Cerebellum (tissue), 4 donors: ENCODE measurements at places on chromosomes 5 and 9.
A peak's percentile ranks its signal among the peaks of the same experiment; 100 is the strongest.

DNA sequence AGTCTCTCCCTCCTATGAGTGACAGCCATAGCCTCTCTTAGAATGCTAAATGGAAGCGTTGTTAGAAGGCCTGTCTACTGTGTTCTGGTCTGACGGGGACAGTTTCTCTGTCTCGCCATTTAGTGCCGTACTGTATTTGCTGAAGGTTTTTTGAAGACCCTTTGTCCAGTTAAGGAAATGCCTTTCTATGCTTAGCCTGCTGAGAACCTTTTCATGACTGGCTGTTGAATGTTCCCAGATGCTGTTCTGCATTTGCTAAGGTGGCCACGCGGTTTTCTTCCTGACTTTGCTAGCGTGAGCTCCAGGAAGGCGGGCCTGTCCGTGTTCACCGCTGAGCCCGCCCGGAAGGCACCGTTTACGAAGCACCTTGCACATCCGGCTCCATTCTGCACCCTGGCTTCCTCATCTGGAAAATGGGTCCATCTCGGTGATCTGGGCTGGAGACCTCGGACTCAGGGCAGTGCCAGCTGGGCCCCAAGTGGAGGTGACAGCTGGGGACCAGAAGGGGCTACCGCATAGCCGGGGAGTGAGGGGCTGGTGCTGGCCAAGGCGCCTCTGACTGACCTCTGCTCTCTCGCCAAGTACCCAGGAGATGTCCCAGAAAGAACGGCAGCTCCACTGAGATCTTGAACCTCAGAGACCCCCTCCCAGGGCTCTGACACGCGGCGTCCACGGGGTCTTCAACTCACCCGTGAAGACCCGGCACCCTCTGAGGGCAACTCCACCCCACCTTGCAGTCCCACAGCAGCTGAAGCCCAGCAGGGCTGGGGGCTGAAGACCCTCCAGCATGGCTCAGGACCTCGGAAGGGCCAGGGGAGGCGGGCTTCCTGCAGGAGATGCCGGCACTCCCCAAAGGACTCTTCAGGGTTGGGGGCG is 52.5 kb upstream of the NKD2 start:
- DNase-seq = no peak

- no peak for DNase-seq
Measured at GRCh38 chr9:8428389-8428788, 628.8 kb upstream of the DMAC1 start.

GRCh38 chr9:34500623-34501267 is 22.0 kb downstream of the ENHO start:
- peak; percentile 83 for DNase-seq

GRCh38 chr9:116027511-116027910 is 126.1 kb upstream of the PAPPA start:
- DNase-seq = no peak

- DNase-seq = peak; percentile 63
Measured at GRCh38 chr9:94867281-94867841, 140.9 kb downstream of the AOPEP start.

GRCh38 chr9:123999661-124000060 is 11.9 kb upstream of the LHX2 start:
- DNase-seq = no peak

GRCh38 chr9:16363073-16363781 is 507.2 kb downstream of the BNC2 start:
- DNase-seq = no peak

DNA sequence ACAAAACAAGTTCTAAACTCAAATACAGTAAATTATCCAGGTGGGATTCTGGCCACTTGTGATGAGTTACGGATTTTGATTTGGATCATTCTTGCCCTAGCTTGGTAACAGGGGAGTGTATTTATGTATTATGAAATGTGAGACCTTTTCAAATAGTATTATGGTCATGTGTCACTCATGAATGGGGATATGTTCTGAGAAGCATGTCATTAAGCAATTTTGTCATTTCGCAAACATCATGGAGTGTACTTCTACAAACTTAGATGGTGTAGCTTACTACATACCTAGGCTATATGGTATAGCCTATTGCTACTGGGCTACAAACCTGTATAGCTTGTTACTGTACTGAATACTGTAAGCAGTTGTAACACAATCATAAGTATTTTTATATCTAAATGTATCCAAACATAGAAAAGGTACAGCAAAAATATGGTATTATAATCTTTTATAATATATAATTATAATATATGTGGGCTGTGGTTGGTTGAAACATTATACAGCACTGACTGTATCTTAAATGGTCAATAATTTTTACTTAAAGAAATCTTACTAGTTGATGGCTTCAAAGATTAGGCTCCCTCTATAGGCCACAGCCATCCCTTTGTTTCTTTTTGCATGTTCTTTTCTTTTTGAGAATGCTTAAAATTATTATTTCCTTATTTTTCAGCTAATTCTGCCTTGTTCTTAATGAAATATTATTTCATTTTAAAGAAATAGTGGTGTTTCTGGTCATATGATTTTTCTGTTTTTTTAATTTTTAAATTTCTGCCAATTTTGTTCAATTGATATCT is 128.4 kb downstream of the MAST4 start:
- DNase-seq = no peak

DNA sequence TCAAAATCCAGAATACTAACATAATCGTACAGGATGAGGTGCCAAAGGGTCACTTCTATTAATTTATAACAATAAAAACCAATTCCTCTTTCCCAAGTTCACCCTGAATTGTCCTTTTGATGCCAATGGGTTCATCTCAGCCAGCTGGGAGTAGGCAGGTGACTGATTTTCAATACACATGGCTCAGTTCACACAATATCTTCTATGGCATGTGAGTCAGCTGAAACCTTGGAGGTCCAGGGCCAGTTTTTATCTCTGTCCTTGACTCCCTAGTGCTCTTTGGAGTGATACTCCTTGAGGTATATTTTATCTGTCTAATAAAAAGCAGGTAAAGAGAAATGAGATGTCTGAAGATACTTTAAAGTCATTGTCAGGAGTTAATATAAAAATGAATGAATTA is 186.6 kb downstream of the SMC2 start:
- DNase-seq = no peak

DNA sequence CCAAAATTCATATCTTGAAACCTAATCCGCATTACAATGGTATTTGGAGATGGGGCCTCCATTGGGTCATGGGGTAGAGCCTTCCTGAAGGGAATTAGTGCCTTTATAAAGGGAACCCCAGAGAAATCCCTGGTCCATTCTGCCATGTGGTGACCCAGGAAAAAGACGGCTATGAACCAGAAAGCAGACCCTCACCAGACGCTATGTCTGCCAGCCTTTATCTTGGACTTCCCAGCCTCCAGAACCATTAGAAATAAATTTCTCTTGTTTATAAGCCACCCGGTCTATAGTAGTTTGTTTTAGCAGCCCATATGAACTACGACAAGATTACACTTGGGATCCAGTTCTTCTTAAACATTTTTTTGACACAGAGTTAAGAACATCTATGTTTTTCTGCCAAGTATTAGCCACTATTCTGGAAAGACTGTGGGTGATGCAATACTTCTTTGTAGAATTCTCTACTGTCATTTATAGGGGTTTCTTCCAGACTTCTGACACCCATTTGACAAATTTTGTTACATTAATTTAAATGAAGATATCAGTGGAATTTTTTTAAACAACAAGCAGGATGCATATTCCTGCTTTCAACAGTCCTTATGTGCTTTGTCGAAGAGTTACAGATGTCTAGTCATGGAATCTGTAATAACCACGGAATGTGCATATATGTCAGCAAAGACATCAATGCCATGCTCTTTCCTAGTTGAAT is 572.4 kb downstream of the NR2F1-AS1 start:
- no peak for DNase-seq

GRCh38 chr5:15574806-15575325 is 74.9 kb downstream of the FBXL7 start:
- DNase-seq = no peak

GRCh38 chr9:117739624-117740347 is 35.6 kb downstream of the TLR4 start:
- no peak for DNase-seq

DNA sequence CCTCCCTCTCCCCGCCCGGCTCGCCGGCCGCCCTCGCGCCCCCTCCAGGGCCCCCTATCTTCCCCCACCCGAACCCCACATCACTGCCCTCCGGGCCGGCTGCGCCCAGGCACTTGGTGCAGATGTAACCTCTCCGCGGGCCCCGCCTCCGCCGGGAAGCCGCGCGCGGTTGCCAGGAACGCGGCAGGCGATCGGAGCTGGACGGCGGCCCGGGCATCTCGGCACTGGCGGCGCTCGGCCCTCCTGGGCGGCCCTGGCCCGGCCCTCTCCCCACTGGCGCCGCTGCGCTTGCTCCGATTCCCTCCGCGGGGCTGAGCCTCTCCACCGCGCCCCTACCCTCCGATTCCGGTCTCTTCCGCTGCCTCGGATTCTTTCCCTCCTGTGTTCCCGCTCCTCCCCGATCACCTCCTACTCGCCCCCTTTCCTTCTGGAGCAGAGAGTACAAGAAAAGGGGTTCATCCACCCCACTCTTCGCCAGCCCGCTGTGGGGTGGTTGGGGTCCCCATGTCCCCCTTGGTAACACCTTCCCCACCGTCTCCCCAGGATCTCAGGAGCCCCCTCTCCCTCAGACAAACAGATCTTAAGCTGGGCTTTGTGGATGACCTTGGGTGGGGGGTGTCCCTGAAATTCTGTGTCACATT is 70.6 kb downstream of the C9orf50 start:
- DNase-seq = peak; percentile 80

DNA sequence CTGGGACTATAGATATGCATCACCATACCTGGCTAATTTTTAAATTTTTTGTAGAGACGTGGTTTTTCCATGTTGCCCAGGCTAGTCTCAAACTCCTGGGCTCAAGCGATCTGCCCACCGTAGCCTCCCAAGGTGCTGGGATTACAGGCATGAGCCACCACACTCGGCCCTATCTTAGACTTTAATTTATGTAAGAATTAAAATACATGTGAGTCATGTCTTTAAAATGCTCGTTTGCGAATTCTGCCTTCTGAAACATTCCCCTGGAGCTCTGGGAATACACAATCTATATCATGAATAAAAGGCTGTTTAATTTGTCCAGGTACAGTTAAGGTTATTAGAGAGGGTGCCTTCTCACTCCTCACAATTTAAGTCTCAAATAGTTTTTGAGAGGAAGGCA is 32.8 kb downstream of the RHOBTB3 start:
- no peak for DNase-seq
